Right forelimb (tissue), 1 donor: ENCODE measurements at places on chromosomes 5 and 9.

GRCh38 chr5:59874675-59875074 is 18.9 kb downstream of the PDE4D start:
- no peak for DNase-seq

- DNase-seq, result no peak
Observed at GRCh38 chr5:153456993-153457392, 33.5 kb upstream of the GRIA1 start.

DNA sequence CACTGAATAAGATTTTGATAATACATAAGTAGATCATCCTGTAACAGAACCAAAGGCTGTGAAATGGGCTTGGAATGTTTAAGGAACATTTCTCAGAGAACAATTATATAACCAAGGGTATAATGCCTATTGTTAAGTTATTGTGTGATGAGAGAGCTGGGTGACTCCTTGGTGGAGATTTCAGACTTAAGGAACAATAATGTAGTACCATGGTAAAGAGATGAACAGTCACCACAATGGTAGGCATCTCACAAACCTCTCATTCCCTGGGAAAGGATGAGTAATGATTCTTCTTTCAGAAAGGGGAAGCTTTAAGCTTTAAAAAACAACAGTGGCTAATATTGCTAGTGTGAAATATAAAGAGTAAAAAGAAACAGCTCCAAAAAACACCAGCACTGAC is 147.4 kb downstream of the TRIM36 start:
- DNase-seq, result no peak

- no peak for DNase-seq
Observed at GRCh38 chr5:143893638-143894037, 81.7 kb downstream of the HMHB1 start.

- DNase-seq, result no peak
Observed at GRCh38 chr5:173780235-173781234, 107.6 kb upstream of the CPEB4 start.

DNA sequence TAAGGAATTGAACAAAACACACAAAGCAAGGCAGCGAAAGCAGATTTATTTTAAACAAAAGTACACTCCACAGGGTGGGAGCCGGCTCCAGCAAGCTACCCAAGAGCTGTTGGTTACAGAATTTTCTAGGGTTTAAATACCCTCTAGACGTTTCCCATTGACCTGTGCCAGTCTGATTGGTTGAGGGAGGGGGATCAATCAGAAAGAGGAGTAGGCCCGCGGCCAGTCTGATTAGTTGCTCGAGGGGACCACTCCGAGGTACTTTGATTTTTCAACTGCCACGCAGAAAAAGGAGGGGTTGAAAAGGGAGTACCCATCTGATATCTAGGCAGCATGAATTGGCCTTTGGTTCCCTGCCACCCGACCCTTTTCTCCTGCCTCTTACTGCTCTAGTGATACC is 998 bp downstream of the SRP19 start:
- no peak for DNase-seq

- no peak for DNase-seq
Observed at GRCh38 chr5:171330021-171330420, 21.0 kb downstream of the TLX3 start.

- no peak for DNase-seq
Observed at GRCh38 chr9:126942399-126942798, 27.8 kb downstream of the RALGPS1 start.

DNA sequence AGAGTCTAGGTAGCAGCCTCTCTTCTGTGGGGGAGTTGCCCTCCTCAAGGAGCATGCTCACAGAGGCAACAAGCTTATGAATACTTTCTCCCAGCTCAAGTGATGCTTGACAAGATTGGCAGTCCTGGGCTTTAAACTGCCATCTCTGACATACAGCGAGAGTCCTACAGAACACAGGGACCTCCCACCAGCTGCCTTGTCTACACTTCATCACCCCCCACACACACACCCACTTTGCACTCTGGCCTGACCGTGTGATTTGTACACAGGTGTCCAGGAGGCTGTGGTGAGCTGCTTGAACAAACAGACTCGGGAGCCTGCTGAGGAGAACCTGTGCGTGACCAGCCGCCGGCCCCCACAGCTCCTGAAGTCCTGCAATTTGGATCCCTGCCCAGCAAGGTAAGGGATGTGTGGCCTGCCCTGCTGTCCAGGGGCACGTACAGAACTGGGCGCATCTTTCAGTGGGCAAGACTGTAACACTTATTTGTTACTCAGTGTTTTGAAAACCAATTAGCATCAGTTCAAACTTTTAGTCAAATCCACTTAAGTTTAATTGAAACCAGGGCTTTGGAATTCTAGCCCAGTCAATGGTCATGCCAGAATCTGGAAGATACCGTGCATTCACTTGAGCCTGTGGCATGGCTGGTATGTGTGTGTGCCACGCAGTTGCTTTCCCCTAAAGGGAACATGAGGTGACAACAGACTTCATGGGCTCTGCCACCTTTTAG is 247.5 kb downstream of the ADAMTSL1 start:
- DNase-seq, result no peak

- DNase-seq, result no peak
Observed at GRCh38 chr9:80651044-80651443, 1038.3 kb downstream of the TLE1 start.

DNA sequence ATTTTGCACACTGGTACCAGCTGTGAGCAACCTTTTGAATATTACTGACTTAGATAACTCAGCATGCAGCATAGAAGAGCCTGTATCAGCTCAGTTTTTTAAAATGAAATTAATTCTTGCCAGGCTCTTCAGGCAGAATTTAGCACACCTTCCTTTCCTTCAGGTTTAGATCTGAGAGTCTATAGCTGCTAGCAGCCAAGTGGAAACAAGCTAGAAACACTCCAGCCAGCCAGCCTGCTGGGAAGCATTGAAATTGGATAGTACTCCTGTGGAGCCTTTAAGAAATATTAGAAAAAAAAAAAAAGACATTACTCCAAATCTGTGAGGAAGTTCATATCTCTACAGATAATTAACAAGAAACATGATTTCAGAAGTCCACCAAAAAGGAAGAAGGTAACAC is 812.2 kb downstream of the DTWD2 start:
- DNase-seq, result no peak

DNA sequence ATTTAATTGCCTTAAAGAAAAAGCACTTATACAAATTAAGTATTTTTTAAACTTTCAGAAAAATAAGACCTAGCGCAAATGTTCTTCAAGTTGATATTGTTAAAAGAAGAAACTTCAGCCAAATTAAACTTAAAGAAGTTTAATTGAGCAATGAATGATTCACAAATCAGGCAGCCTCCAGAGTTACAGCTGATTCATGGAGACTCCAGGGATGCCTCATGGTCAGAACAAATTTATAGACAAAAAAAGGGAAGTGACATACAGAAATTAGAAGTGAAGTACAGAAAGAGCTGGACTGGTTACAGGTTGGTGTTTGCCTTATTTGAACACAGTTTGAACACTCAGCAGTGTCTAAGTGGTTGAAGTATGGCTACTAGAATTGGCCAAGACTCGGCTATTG is 60.3 kb downstream of the CDKN2A start:
- DNase-seq, result no peak

- no peak for DNase-seq
Observed at GRCh38 chr9:126432659-126433058, 106.0 kb downstream of the MVB12B start.

DNA sequence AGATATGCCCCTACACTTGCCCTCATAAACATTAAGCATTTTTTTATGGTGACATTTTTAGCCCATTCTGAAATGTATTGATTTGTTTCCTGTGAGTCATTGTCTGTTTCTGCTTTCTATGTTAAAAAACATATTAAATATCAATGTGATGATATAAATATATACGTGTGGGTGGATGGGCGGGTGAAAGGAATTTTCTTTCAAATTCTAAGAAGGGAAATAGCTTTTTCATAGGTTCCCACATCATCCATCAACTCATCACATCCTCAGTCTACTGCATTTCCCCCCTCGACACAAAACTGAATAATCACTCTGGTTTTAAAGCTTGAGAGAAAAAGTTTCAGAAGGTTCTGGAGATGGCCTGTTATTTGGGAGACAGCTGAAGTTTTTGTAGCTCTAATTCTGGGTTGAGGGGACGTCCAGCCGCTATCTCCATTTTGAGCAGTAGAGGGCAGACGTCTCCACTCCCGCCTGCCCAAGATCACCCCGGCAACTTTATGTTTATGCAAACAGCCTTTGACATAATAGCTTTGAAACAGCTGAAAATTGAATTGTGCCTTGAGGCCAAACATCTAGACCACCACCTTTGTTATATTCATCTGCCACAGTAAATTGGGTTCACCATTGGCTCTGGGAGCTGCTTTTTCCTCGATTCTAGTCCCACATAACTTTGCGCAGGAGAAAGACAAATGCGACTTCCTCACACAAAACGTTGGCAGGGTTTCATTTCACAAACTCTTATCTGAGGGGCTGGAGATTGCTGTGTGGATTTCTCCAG is 216.2 kb upstream of the CLINT1 start:
- peak; percentile 86 for DNase-seq

- DNase-seq, result no peak
Observed at GRCh38 chr5:35333366-35333765, 103.1 kb upstream of the PRLR start.

- no peak for DNase-seq
Observed at GRCh38 chr5:35707659-35708058, 90.0 kb downstream of the SPEF2 start.

- DNase-seq, result peak; percentile 51
Observed at GRCh38 chr5:137146402-137146890, 352.7 kb downstream of the SPOCK1 start.

DNA sequence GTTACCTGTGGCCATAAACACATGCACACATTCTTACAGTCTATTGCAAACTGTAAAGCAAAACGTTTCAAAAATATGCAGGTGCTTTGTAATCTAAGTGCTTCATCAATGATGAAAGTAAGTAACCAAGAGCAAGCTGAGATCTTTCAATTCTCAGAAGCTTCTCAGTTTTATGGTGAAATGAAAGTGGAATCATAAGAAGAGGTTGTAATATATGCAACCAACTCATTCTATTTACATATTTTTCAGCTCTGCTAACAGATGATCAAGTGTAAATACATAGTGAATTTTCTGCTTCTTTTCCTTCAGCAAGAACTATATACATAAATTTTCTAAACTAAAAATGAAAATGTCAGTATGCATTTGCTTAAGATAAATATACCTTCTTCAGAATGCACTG is 33.1 kb upstream of the PRDM9 start:
- no peak for DNase-seq

- no peak for DNase-seq
Observed at GRCh38 chr5:154758493-154758892, 3.3 kb downstream of the LARP1 start.

- no peak for DNase-seq
Observed at GRCh38 chr5:76733049-76733417, 17.1 kb downstream of the F2R start.

DNA sequence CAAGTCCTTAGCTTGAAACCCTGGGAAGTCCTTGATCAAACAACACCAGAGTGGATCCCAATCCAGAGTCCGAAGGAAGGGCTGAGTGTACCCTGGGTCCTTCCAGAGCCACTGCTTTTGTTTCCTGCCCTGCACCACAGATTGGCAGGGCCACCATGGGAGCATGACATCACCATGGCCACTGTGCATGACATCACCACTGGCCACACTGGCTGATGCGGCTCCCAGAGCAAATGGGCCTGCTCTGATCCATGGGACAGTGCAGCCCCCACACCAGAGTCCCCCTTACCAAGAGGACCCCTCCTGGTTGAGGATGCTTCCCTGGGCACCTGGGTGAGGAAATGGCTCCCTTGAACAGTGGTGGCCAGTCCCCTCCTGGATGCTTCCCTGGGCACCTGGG is 9.9 kb downstream of the SLC6A3 start:
- DNase-seq, result no peak

GRCh38 chr5:95825495-95825894 is 3.0 kb upstream of the GLRX start:
- DNase-seq, result no peak

DNA sequence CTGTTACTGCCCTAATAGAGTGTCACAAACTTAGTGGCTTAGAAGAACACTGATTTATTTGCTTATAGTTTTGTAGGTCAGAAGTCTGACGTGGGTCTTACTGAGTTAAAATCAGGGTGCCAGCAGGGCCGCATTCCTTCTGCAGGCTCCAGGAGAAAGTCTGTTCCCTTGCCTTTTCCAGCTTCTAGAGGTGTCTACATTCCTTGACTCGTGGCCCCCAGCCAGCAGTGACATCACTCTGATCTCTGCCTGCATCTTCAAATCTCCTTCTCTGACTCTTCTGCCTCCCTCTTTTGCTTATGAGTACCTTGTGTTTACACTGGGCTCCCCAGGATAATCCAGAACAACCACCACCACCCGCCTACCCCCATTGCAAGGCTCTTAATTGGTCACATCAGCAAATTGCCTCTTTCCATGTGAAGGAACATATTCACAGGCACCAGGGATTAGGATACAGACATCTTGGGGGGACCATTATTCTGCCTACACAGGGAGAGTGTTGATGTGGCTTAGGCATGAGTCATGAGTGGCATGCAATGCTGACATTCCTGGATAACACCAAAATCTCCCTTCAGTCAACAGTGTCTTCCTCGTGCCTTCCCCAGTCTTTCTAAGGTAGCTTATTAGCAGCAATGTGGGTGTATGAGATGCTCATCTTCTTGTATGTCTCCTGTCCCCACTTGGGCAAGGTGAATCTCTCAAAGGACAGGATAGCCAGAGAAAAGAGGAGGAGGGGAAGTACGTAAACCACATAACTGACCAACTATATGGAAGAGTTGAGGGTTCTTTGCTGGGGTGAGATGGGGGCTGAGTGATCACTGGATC is 24.4 kb downstream of the CYFIP2 start:
- DNase-seq, result no peak

- DNase-seq, result no peak
Observed at GRCh38 chr5:32201122-32201753, 27.1 kb upstream of the GOLPH3 start.

GRCh38 chr5:103758996-103759395 is 196.4 kb upstream of the NUDT12 start:
- no peak for DNase-seq

- no peak for DNase-seq
Observed at GRCh38 chr5:96763026-96763425, 44.7 kb downstream of the ERAP1 start.

DNA sequence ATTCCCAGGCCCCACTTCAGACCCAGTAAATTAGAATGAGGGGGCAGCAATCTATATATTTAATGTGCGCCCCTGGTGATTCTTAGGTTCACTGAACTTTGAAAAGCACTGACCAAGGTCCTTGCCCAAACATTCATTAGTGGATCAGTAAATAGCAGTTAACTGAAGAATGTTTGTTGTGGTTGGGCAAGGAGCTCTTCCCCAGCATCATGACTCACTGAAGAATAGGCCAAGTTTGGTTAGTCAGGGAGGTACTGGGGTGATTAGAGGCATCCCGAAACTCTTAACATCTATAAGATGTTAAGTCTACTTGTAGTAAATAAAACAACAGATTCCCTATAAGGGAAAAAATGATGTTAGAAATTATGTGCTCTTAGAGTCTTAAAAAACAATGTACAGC is 833 bp upstream of the MROH2B start:
- no peak for DNase-seq
